ENCODE measurements at places on chromosomes 7 and 10.
A peak's percentile ranks its signal among the peaks of the same experiment; 100 is the strongest.

DNA sequence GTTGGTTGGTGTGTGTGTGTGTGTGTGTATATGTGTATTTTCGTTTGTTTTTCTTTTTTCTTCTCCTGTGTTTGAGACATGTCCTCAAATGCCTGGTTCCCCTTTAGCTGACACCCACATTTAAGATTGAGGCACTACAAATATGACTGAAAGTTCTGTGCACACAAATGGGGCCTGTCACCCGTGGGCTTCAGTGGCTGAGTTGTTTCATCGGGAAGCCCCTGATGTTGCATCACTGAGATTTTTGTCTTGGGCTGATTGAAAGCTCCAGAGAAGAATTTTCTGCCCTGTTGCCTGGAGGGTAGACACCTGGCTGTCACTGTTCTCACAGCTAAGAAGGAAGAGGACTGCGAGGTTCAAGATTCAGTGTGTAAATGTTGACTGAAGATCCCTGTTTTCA lies 283.8 kb upstream of the C7orf33 start:
- DNase-seq, result no peak

DNA sequence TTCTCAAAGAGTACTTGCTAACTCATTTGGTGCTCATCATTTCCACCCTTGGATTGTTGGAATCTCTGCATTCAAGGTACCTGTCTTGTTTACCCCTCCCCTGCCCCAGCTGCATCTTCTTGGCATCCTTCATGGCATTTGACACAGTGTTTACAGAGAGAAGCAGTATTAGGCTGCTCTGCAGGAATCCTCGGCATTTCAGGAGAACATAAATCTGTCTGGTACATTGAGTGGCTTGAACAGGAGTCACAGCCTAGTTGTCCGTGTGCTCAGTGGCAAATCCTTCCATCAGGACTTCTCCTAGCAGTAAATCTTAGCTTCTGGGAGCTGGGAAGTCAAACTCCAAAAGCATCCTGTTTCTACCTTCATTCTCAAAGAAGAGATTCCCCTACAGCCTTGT lies 136.8 kb upstream of the YAE1 start:
- DNase-seq, result no peak

DNA sequence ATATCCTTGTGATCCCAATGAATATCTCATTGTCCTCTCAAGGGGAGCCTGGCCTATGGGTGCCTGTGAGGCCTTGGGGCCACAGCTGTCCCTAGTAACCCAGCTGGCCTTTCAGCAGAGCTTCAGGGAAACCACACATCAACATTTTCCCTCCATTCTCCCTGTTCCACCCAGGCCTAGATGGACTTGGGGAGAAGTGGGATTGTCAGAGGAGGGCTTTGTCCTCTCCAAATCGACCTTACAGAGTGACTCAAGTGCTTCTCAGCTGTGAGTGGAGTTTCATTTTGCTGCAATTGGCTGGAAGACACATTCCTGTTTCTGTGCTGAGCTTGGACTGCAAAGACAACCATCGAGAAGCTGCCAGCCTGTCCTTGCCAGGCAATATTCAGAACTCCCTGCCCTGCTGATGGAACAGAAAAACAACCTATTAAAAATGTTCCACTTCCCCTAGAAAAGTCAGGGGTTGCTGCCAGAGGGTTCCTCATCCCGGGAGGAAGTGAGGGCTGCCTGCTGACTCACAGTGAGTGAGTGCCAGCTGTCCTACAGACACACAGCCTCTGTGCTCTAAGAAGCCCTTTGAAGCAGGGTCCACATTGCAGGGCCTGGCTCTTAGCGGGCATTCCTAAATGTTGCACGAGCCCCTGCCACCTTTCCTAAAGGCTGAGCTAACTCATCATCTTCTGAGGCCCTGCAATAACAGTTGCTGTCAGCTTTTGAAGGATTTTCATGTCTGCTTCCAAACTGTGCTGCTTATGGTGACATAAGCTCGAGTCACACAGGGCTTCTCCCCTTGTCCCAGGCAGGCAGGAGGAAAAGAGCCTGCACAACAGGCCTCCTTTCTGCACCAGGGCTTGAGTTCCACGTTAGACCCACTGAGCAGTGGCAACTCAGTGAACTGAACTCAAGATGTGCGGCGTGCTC lies 20.5 kb downstream of the STRA8 start:
- DNase-seq, result no peak

- DNase-seq, result no peak
Measured at GRCh38 chr10:89837165-89838043, 136.0 kb downstream of the KIF20B start.

GRCh38 chr7:2124604-2125345 lies 108.0 kb downstream of the MAD1L1 start:
- no peak for DNase-seq

GRCh38 chr7:71243736-71244410 lies 111.9 kb downstream of the GALNT17 start:
- no peak for DNase-seq

DNA sequence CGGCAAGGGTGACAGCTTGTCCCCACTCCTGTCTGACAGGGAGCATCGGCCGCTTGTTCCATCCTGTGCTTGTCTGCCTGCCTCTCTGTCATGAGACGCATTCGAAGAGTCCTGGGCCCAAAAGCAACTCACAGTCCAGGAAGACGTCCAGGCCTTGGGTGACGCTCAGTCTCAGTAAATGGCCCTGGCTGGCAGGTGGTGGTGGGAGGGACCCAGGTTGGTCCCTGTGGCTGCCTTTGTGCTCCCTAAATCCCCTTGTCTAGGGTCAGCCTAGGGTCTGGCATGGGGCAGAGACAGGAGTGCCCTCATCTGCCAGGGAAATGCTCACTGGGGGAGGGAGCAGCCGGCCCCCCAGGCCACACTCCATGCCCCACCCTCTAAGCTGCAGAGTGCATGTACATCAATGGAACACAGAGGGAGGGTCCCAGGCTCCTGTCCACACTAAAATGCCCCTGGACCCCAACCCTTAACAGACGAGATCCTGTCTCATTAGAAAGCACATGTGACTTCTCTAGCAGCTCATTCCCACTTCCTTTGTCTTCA lies 295.2 kb upstream of the ZNF32 start:
- no peak for DNase-seq

GRCh38 chr10:75404815-75405597 lies 3.4 kb upstream of the ZNF503 start:
- peak; percentile 52 for DNase-seq

All from NCI-H1436 (cell line).